Spinal cord (tissue), 10 donors: ENCODE measurements at places on chromosomes 13 and 19.

- no peak for DNase-seq
Measured at GRCh38 chr19:18091217-18091608, 4.5 kb upstream of the IL12RB1 start.

DNA sequence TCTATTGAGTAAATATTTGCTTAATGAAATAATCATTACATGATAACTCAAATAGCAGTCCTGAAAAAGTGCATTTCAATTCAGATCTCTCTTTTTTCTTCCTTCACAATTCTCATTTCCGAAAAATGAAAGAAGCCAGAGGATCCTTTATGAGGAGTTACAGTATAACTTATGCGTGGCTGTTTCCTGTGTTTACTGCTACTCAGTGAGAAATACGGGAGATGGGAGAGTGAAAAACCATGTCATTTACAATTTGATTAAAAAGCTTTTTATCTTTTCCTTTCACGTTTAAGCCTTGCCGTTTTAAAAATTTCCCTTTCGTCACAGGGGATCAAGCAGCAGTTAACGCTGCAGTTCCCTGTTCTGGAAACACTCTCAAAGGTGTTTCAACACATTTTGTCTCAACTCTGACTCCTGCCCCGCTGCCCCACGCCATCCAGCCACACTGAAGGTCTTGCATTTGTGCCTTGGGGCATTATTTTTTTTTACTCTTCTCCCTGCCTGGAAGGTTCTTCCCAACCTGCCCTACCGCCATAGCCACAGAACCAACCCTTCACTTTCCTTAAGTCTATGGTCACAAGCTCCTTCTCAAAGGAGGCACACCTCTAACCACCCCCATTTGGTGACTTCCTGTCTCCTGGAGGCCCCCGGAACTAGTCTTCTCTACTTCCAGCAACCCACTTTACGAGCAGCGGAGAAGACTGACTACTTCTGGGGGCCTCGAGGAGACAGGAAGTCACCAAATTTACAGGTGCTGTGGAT is 17.0 kb downstream of the KL start:
- DNase-seq, result no peak

DNA sequence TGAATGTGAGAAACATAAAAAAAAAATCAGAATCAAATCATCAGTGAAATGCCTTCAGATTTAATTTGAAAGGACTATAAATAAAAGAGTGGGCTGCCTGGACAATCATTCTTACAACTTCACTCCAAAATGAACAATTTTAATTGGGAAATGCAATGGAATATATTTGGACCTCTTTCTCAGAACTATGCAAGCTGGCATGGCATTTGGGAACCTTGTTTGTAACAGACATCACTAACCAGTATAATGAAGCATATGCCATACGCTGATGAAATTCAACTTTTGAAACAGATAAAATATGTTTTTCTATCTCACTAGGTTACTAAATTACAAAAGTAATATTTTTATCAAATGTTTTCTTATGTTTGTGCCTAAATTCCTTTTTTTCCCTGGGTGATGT is 64.2 kb upstream of the FAM216B start:
- DNase-seq, result no peak

DNA sequence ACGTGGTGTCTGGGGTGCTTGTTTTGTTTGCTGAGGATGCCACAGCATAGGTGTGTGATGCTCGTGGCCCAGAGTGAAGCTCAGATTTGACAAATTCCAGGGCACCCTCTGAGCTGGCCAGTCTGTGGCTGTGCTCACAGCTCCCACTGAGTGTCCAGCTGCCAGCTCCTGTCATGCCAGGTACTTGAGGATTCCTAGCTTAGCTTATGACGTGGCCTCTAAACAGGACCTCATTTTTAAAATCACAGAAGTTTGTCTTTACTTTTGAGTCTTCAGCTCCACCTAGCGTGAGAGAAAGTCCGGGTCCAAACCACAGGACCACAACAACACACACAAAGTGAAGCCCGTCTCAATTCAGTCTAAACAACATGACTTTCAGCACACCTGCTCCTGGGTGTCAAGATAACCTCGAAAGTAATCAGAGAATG is 117.3 kb downstream of the RAB20 start:
- DNase-seq, result no peak

- no peak for DNase-seq
Measured at GRCh38 chr19:35206855-35207254, 21.7 kb downstream of the FAM187B start.

GRCh38 chr13:93547886-93548285 is 321.3 kb downstream of the GPC6 start:
- no peak for DNase-seq

DNA sequence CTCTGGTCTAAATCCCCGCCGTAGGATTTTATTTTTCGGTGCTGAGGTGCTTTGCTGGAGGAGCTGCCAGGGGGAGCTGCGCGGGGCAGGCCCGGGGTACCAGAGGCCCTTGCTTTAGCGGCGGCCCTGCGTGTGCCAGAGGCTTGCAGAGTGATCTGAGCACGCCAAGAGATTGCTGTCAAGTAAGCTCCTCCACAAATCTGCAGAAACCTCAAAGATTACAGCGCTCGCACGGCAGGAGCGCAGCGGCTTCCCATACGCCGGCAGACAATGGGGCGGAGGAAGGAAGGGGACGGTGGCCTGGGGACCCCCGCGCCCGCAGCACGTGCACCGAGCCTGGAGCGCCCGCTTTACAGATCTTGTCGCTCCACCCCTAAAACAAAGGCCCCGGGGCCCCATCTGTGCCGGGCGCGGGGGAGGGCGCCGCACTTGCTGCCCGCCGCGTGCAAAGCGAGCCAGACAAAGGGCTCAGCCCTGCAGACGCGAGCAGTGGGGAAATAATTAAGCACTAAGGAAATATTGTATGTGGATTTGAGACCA is 9.1 kb upstream of the C19orf12 start:
- DNase-seq, result peak; percentile 82

DNA sequence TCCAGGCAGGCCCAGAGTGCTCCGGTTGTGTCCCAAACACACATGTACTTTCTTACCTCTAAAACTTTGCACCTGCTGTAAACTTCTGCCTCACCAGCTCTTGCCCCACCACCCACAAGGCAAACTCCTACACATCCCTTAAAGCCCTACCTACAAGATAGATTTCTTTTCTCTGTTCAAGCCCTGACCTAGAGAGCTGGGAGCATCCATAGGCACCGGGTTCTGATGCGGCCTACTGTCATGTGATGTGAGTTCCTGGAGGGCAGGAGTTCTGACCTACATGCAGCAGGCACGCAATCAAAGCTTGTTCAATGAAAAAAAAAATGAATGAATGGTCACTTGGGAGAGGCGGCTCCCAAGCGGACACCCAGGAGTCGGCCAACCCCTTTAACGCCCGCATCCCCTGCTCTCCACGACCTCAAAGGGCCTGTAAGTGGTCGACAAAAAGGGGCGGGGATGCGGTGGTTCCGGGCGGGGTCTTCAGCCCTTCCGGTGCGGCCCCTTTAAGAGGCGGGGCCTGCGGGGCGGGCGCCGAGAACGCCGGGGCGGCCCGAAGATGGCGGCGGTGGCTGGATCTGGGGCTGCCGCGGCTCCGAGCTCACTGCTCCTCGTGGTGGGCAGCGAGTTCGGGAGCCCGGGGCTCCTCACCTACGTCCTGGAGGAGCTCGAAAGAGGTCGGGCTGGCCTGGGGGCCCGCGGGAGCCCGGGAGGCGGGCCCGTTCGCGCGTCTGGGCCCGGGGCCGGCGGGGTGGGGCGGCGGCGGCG is at the start of gene MAP1S:
TSS of gene MAP1S (plus strand) at position 534 of the 765 bp plus-strand sequence. CDS start at position 557, 23 bp downstream.
- DNase-seq, result peak; percentile 88
